ENCODE measurements at places on chromosomes 7 and 10. TPM values are rescaled to one million over a fixed set of nuclear protein-coding genes. Genes with fewer than 3 reads are reported as not detected.

FRA10AC1 gene
- 48.6 TPM for polyA plus RNA-seq

PCLO gene
- 58.0 TPM for polyA plus RNA-seq

ELFN1 gene
- 0.23 TPM for polyA plus RNA-seq

FGFR2 gene
- polyA plus RNA-seq = 53.3 TPM

NEUROD6 gene
- 0.11 TPM for polyA plus RNA-seq

CFAP43 gene
- 1.8 TPM for polyA plus RNA-seq

HOXA3 gene
- polyA plus RNA-seq = not detected

RNF148 gene
- polyA plus RNA-seq = 0.70 TPM

RALA gene
- polyA plus RNA-seq = 50.7 TPM

GPR15LG gene
- not detected for polyA plus RNA-seq

SEMA3D gene
- 0.98 TPM for polyA plus RNA-seq

UCN3 gene
- polyA plus RNA-seq = not detected

NPC1L1 gene
- not detected for polyA plus RNA-seq

ZNF804B gene
- polyA plus RNA-seq = 0.08 TPM

ATP6V0A4 gene
- polyA plus RNA-seq = not detected

UNCX gene
- polyA plus RNA-seq = not detected

PDE6C gene
- polyA plus RNA-seq = 0.09 TPM

NANOS1 gene
- polyA plus RNA-seq = 1.4 TPM

TRIM74 gene
- not detected for polyA plus RNA-seq

LBX1 gene
- not detected for polyA plus RNA-seq

MBL2 gene
- polyA plus RNA-seq = not detected

C10orf53 gene
- polyA plus RNA-seq = 5.7 TPM

PBLD gene
- polyA plus RNA-seq = 4.4 TPM

SMARCD3 gene
- 10.6 TPM for polyA plus RNA-seq

TMEM229A gene
- 3.3 TPM for polyA plus RNA-seq

HGF gene
- 0.22 TPM for polyA plus RNA-seq

GATAD1 gene
- 11.1 TPM for polyA plus RNA-seq

INHBA gene
- polyA plus RNA-seq = 0.42 TPM

GRID2IP gene
- polyA plus RNA-seq = 1.2 TPM

IDI1 gene
- polyA plus RNA-seq = 117 TPM

PDZD7 gene
- 5.0 TPM for polyA plus RNA-seq

WNT2 gene
- polyA plus RNA-seq = 5.8 TPM

ASIC3 gene
- 3.1 TPM for polyA plus RNA-seq

HMX2 gene
- not detected for polyA plus RNA-seq

OR2A12 gene
- polyA plus RNA-seq = not detected

FFAR4 gene
- polyA plus RNA-seq = not detected

IGF2BP3 gene
- not detected for polyA plus RNA-seq

MKLN1 gene
- 29.3 TPM for polyA plus RNA-seq
